ENCODE measurements at places on chromosomes 7 and 10. TPM values are rescaled to one million over a fixed set of nuclear protein-coding genes. Genes with fewer than 3 reads are reported as not detected.

GPR26 gene
- not detected for total RNA-seq

ANAPC16 gene
- 39.3 TPM for total RNA-seq

DNA sequence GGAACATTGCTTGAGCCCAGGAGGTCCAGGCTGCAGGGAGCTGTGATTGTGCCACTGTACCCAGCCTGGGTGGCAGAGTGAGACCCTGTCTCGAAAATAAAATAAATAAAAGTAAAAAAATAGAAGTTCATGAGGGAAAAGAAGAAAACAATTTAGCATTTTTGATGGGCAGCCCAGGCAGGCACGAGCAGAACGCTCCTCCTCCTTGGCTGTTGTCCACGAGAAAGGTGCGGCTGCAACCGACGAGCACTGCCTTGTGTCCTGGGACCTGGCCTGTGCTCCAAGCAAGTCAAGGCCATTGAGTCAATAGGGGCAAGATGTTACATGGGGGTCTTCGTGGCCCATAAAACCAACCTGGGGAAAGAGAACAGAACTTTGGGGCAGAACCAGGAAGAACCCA is 25.6 kb downstream of the EBF3 start:
- no peaks in the 10 kb centered on the region for H3K4me1 ChIP-seq
- H3K27ac ChIP-seq = no peak overlapping the region
- H3K4me3 ChIP-seq = no peak overlapping the region
- no peak for DNase-seq
- H3K36me3 ChIP-seq = no peaks in the 10 kb centered on the region

TAS2R5 gene
- total RNA-seq = 0.21 TPM

GRCh38 chr10:116798859-116799258 is 50.4 kb upstream of the ENO4 start:
- no peaks in the 10 kb centered on the region for H3K4me1 ChIP-seq
- H3K36me3 ChIP-seq = no peaks in the 10 kb centered on the region
- H3K4me3 ChIP-seq = no peak overlapping the region
- peaks cover 13% of the 10 kb centered on the region for H3K27me3 ChIP-seq
- no peak for DNase-seq
- H3K27ac ChIP-seq = no peak overlapping the region

DNA sequence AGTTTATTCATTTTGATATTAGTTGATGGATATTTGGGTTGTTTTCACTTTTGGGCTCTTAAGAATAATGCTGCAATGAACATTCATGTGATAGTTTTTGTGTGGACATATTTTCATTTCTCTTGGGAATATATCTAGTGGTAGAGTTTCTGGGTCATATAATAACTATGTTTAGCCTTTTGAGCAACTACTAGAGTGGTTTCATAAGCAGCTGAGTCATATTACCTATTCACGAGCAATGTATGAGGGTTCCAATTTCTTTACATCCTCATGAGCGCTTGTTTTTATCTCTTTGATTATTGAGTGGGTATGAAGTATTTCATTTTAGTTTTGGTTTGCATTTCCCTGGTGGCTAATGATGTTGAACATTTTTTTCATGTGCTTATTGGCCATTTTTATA is 182.6 kb downstream of the PON1 start:
- DNase-seq = no peak
- H3K27me3 ChIP-seq = no peaks in the 10 kb centered on the region
- no peaks in the 10 kb centered on the region for H3K4me1 ChIP-seq
- no peaks in the 10 kb centered on the region for H3K36me3 ChIP-seq
- no peak overlapping the region for H3K4me3 ChIP-seq

DNA sequence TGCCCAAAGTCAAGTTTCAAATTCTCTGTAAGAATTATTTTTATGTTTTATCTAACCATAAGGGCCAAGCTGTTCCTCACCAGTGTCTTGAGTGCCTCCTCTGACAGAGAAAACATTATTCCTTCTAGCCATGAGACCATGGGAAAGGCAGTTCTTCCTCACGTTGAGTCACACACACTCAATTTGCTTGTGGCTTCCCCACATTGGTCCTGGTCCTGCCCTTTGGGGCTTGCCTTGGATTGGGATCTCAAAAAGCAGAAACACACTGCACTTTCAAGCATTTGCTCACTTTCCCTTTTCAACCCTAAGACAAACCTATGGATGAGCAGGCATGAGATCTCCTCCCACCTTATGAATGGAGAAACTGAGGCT is 248.3 kb upstream of the IGFBP3 start:
- H3K4me1 ChIP-seq = peaks cover 87% of the 10 kb centered on the region
- no peaks in the 10 kb centered on the region for H3K27me3 ChIP-seq

DNA sequence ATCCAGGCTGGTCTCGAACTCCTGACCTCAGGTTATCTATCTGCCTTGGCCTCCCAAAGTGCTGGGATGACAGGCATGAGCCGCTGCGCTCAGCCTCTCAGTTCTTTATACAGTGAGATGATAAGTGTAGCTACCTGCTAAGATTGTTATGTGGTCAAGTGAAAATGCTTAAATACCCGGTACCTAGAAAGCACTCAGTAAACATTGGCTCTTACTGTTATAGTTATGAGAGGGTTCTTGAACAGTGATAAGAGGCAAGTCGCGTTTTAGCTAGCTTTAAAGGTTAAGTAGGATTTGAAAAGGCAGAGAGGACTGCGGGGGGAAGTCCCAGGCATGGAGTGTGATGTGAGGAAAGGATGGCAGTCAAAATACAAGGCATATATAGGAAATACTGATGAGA is 4.5 kb downstream of the ZKSCAN1 start:
- no peak for DNase-seq
- peaks cover 30% of the 10 kb centered on the region for H3K4me1 ChIP-seq
- no peaks in the 10 kb centered on the region for H3K27me3 ChIP-seq
- H3K27ac ChIP-seq = peak overlapping the region; percentile 15

MET gene
- 114 TPM for total RNA-seq

- H3K36me3 ChIP-seq = peaks cover 7% of the 10 kb centered on the region
- peak overlapping the region; percentile 93 for H3K27ac ChIP-seq
- H3K4me3 ChIP-seq = no peak overlapping the region
- H3K27me3 ChIP-seq = no peaks in the 10 kb centered on the region
- peaks cover 26% of the 10 kb centered on the region for H3K4me1 ChIP-seq
- DNase-seq = no peak
These were observed 32.4 kb downstream of the CCM2 start for GRCh38 chr7:45032421-45032820.

DNA sequence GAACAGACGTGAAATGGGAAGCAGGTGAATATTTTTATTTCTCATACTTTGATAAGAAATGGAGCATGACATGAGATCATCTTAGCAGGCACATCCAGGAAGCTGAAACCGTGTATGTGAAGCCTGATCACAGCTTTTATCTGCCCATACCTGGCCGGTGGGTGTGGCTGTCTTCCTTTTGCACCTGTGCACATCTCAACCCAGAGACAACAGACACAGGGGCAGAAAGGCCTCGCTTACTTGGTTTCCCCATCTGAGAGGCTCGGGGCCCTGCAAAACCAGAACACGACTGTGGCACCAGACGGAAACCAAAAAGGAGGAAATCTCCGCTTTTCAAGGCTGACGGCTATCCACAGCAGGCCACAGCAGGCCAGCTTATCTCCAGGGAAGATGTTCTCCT is 116.4 kb downstream of the TCERG1L start:
- DNase-seq = no peak
- no peaks in the 10 kb centered on the region for H3K27me3 ChIP-seq
- no peak overlapping the region for H3K27ac ChIP-seq
- H3K4me1 ChIP-seq = no peaks in the 10 kb centered on the region
- H3K36me3 ChIP-seq = peaks cover 6% of the 10 kb centered on the region
- H3K4me3 ChIP-seq = no peak overlapping the region

- H3K27me3 ChIP-seq = peaks cover 10% of the 10 kb centered on the region
- no peak for DNase-seq
- no peaks in the 10 kb centered on the region for H3K36me3 ChIP-seq
- H3K4me1 ChIP-seq = peaks cover 15% of the 10 kb centered on the region
These were observed 16.1 kb downstream of the MYO1G start for GRCh38 chr7:44962483-44963251.

GRCh38 chr10:61898435-61898778 is 3.1 kb upstream of the ARID5B start:
- peaks cover 44% of the 10 kb centered on the region for H3K4me1 ChIP-seq
- peaks cover 15% of the 10 kb centered on the region for H3K36me3 ChIP-seq
- H3K27me3 ChIP-seq = peaks cover 2% of the 10 kb centered on the region
- H3K4me3 ChIP-seq = peak overlapping the region; percentile 93
- peak overlapping the region; percentile 96 for H3K27ac ChIP-seq

FKBP6 gene
- not detected for total RNA-seq

DNA sequence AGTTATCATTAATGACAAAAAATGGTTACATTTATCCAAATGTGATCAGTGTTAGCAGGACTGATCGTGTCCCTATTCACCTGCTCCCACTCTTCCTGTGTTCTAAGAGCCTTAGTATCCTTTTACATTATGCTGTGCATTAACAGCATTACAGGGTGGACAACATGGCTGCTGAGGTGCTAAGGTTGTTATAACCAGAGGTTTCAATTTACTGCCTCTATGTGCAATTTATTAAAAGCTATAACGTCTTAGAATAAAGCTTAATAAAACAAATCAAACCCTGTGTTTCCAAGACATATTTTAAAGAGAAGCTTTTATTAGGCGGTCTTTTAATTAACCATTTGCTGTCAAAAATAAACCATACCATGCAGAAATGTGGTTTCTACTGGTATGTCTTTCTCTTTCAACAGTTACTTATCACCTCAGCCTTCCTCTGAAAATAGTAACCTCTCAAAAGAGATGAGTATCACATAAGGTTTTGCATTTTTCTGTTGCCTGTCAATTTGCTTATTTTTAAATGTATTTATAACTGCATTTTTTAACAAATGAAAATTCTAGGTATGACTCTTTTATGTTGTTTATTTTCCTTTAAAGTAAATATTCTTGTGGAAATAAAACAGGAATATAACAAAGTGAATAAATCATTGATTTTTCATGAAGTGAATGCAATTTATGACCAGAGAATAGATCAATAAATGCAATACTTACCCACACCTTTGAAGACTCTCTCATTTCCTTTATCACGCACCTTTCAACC is 849.8 kb upstream of the SORCS1 start:
- DNase-seq = no peak
- no peaks in the 10 kb centered on the region for H3K27me3 ChIP-seq
- no peaks in the 10 kb centered on the region for H3K36me3 ChIP-seq
- H3K27ac ChIP-seq = no peak overlapping the region

- peaks cover 5% of the 10 kb centered on the region for H3K27me3 ChIP-seq
- peaks cover 5% of the 10 kb centered on the region for H3K36me3 ChIP-seq
- peak overlapping the region; percentile 60 for H3K27ac ChIP-seq
- peaks cover 78% of the 10 kb centered on the region for H3K4me1 ChIP-seq
These were observed 11.9 kb downstream of the TSPAN14 start for GRCh38 chr10:80465839-80466590.

All from HFFc6 (cell line).